ENCODE measurements at places on chromosomes 1 and 21.
A peak's percentile ranks its signal among the peaks of the same experiment; 100 is the strongest.

- no peaks in the 10 kb centered on the region for H3K27me3 ChIP-seq
- DNase-seq, result no peak
- no peaks in the 10 kb centered on the region for H3K36me3 ChIP-seq
- no peak overlapping the region for H3K27ac ChIP-seq
- H3K4me3 ChIP-seq, result no peak overlapping the region
Observed at GRCh38 chr1:4689271-4689935, 35.0 kb downstream of the AJAP1 start.

DNA sequence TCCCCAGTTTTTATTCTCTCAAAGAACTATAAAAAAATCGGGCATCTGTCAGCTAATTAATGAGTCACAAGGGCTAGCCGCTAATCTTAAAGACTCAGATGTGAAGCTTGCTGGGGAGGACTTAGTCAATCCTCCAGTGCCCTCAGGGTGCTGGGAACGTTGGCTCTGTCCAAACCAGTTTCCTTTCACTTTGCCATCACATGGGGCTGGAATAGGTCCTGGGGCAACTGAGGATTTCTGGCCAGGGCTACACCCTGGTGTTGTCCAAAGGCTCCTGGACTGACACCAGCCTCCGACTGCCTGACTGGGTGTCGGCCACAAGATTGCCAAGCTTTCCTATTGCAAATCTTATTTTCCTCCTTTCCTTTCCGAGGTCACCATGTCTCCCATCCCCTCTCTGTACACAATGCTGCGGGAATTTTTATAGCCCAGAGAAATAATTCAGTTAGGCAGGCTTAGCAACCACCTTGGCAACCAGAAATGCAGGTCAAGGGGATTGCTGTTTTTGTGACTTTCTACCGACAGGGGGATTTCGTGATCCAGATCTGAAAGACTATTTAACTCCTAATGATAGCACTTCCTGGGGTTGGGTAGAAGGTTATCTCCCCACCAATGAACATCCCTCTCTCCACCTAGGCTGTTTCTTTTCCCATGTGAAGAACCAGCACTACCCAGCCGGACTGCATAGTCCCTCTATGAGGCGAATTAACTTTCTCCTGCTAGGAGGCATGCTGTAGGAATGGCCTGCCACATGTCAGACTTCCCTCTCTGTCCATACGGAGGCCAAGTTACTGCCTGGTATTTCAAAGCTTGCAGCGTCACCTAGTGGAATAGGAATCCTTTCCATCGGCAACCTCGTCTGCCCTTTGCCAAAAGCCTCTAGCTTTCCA is 29.9 kb upstream of the CTBS start:
- no peaks in the 10 kb centered on the region for H3K36me3 ChIP-seq
- no peak overlapping the region for H3K4me3 ChIP-seq
- no peaks in the 10 kb centered on the region for H3K4me1 ChIP-seq
- no peaks in the 10 kb centered on the region for H3K27me3 ChIP-seq

- no peak overlapping the region for H3K27ac ChIP-seq
- no peak overlapping the region for H3K4me3 ChIP-seq
- H3K36me3 ChIP-seq, result no peaks in the 10 kb centered on the region
- no peaks in the 10 kb centered on the region for H3K27me3 ChIP-seq
- no peak for DNase-seq
Observed at GRCh38 chr1:46699666-46700065, 19.2 kb downstream of the EFCAB14 start.

- no peaks in the 10 kb centered on the region for H3K27me3 ChIP-seq
- no peaks in the 10 kb centered on the region for H3K4me1 ChIP-seq
- no peak overlapping the region for H3K27ac ChIP-seq
- no peak overlapping the region for H3K4me3 ChIP-seq
Observed at GRCh38 chr1:170460414-170461155, 71.4 kb upstream of the GORAB start.

DNA sequence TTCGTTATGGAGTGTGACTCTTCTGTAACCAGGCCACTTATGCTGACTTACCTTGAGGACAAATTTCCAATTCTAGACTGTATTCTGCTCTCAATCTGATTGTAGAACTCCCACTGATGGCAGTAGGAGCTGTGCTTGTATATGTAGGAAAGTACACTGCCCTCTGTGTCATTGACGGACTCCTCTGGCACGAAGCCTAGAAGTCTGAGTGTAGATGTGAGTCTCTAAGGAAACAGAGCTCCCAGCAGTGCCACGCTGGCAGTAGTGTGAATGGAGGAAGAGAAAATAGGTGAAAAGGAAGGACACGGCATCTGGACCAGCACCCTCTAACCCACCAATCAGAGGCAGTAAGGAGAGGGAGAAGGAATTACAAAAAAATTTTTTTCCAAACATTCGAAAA is 130.4 kb upstream of the ADGRL2 start:
- 0 out of 2 replicates have a peak, but pooled peaks cover 2% of the 10 kb centered on the region for H3K4me1 ChIP-seq
- no peak for DNase-seq
- H3K27ac ChIP-seq, result no peak overlapping the region
- no peaks in the 10 kb centered on the region for H3K27me3 ChIP-seq
- no peak overlapping the region for H3K4me3 ChIP-seq

DNA sequence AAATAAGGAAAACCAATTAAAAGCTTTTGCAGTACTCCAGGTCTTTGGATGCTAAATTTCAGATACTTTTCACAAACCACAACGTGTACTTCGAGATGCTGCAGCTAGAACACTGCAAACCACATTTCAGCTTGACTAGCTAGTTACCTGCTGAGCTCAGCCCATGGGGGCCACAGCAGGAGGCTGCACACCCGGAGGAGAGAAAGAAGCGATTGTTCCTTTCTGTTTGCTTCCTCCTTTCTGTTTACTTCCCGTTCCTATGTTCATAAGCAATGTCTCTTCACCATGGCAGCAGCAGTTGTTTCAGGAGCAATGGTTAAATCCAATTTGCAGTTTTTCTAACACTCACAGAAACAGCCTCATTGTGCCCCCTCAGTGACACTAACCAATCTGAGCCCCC is 225.6 kb upstream of the FGGY start:
- H3K4me3 ChIP-seq, result no peak overlapping the region
- H3K4me1 ChIP-seq, result peaks cover 4% of the 10 kb centered on the region
- no peak for DNase-seq
- no peak overlapping the region for H3K27ac ChIP-seq
- no peaks in the 10 kb centered on the region for H3K27me3 ChIP-seq

DNA sequence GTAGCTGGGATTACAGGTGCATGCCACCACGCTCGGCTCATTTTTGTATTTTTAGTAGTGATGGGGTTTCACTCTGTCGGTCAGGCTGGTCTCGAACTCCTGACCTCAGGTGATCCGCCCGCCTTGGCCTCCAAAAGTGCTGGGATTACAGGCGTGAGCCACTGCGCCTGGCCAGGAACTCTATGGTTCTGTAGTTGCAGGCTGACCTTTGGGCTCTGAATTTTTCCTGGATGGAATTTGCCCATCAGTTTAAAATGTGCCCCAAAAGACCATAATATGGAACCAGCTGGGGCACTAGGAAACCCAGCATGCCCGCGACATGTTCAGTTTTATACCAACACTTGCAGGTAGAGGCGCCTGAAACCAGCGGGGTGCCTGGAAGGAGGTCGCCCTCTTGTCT is 1.6 kb upstream of the SCNN1D start:
- no peaks in the 10 kb centered on the region for H3K27me3 ChIP-seq
- peaks cover 1% of the 10 kb centered on the region for H3K4me1 ChIP-seq
- H3K36me3 ChIP-seq, result no peaks in the 10 kb centered on the region

GRCh38 chr1:51962486-51963356 is 27.8 kb downstream of the RAB3B start:
- no peak for DNase-seq
- no peaks in the 10 kb centered on the region for H3K27me3 ChIP-seq
- no peak overlapping the region for H3K27ac ChIP-seq
- peaks cover 4% of the 10 kb centered on the region for H3K4me1 ChIP-seq
- H3K4me3 ChIP-seq, result no peak overlapping the region

DNA sequence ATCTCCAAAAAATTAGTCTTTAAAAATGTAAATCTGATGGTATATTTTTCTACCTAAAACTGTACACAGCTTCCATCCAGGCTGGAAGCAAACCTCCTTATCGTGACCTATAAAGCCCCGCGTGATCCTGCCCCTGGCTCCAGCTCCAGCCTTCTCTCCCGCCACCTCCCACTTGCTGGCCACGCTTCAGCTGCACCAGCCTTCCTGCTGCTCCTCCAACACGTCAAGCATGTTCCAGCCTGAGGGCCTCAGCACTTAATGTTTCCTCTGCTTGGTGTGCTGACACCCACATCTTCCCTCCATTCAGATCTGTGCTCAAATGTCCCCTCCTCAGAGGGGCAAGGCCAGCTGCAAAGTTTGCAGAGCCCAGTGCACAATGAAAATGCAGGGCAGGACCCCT is 123.5 kb upstream of the MAGI3 start:
- no peak overlapping the region for H3K4me3 ChIP-seq
- DNase-seq, result no peak
- no peak overlapping the region for H3K27ac ChIP-seq
- H3K36me3 ChIP-seq, result no peaks in the 10 kb centered on the region
- no peaks in the 10 kb centered on the region for H3K27me3 ChIP-seq

DNA sequence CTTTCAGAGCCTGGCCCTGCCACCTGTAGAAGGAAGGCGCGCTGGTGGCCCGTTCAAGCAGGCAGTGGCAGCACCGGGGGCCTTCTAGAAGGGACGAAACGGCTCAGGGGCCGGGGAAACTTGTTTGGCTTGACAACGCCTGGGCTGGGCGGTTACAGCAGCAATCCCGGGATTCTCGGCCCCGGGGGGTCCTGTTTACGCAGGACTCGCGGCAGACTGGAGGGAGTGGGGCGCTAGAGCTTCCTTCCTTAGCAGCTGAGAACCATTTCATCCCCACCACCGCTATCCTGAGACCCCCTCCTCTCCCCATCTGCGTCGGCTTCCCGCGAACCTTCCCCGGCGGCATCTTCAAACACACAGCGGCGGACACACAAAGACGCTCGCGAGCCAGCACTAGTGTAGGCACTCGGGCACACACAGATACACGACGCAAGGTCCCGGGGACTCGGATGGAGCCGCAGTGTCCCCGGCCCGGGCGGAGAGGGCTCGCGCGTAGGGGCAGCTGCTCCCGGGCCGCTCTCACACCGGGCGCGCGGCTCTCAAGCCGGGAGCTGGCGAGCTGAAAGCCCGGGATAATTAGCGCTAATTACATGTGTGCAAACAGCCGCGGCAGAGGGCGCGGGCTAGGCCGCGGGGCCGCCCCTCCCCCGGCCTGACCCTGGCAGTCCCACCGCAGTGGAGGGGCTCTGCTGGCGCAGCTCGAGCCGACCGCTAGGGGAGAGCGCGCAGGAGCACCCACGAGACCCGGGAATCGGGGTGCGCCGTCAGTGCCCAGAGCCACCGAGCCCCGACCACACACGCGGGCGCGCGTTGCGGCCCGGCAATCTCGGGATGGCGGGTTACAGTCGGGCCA is 271.4 kb downstream of the FOXD2 start:
- peak overlapping the region; percentile 28 for H3K4me3 ChIP-seq
- H3K27ac ChIP-seq, result no peak overlapping the region
- peaks cover 55% of the 10 kb centered on the region for H3K27me3 ChIP-seq
- no peak for DNase-seq

DNA sequence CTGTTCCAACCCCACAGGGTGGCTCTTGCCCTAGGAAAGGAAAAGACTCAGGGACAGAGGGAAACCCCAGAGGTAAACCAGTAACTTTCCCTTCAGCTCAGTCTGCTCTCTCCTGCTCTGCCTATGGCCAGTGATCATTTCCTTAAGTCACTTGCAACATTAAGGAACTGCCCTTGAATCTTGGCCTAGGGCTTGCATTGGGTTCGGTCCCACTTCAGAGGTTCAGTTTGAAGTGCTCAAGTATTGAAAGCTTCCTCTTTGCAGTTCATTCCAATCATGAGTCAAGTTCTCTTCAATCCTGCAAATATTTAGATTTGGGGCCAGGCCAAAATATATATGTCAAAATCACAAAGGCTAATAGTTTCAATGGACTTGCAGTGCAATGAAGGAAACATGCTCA is 97.7 kb upstream of the IRF2BP2 start:
- no peaks in the 10 kb centered on the region for H3K4me1 ChIP-seq
- no peaks in the 10 kb centered on the region for H3K36me3 ChIP-seq
- H3K27ac ChIP-seq, result no peak overlapping the region
- no peak overlapping the region for H3K4me3 ChIP-seq
- no peaks in the 10 kb centered on the region for H3K27me3 ChIP-seq

DNA sequence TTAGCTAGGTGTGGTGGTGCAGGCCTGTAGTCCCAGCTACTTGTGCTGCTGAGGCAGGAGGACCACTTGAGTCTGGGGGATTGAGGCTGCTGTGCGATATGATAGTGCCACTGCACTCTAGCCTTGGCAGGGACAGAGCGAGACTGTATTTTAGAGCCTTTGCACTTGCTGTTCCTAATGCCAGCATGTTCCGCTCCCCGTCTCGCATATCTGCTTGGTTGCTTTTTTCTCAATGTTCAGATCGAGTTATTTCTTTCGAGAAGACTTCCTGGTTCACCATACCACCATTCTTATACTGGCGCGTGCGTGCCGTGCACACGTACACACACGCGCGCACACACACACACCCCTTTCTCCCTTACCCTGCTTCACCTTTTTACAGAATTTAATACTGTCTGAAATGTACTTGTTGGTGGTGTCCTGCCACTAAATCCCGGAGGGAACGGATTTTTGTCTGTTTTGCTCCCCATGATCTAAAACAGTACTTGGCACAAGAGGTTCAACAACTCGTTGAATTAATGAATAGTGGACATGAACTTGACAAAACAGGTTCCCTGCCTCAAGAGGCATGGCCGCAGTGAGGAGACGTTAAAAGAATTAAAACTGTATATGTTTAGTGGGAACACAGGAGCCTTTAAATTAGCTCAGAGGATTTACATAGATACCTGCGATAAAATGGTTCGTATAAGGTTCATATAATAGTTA is 1.1 kb upstream of the RPRD2 start:
- no peak for DNase-seq
- H3K4me1 ChIP-seq, result no peaks in the 10 kb centered on the region
- no peaks in the 10 kb centered on the region for H3K27me3 ChIP-seq
- no peaks in the 10 kb centered on the region for H3K36me3 ChIP-seq

DNA sequence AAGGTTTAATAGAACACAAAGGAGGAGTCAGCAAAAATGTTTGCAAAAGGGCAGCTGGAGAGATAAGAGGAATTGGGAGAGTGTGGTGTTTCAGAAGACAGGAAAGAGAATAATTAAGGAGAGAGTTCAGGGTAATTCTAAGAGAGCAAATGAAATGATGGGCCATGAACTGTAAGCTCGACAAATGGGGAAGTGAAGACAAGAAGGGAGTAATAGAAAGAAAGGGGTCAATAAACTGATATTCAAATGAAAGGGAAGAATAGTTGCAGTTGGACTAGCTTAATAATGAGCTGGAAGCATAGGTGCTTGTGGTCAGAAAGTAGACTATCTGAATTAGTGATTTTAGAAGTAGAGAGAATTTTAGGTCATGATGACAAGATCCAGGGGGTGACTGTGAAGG is 15.6 kb upstream of the RNF220 start:
- no peaks in the 10 kb centered on the region for H3K36me3 ChIP-seq
- no peak overlapping the region for H3K27ac ChIP-seq
- no peak overlapping the region for H3K4me3 ChIP-seq
- no peaks in the 10 kb centered on the region for H3K4me1 ChIP-seq
- H3K27me3 ChIP-seq, result no peaks in the 10 kb centered on the region

GRCh38 chr21:33817663-33818451 is 97.7 kb downstream of the ATP5PO start:
- H3K4me3 ChIP-seq, result no peak overlapping the region
- no peak for DNase-seq
- H3K36me3 ChIP-seq, result peaks cover 10% of the 10 kb centered on the region
- H3K27ac ChIP-seq, result no peak overlapping the region
- H3K4me1 ChIP-seq, result peaks cover 2% of the 10 kb centered on the region

GRCh38 chr1:121518726-121519041 is 333.9 kb downstream of the SRGAP2C start:
- H3K27ac ChIP-seq, result no peak overlapping the region
- peak overlapping the region; percentile 42 for H3K4me3 ChIP-seq
- no peak for DNase-seq
- no peaks in the 10 kb centered on the region for H3K4me1 ChIP-seq
- no peaks in the 10 kb centered on the region for H3K36me3 ChIP-seq
- H3K27me3 ChIP-seq, result no peaks in the 10 kb centered on the region

Measured in iPS DF 6.9 (cell line).